ENCODE measurements at places on chromosomes 16 and 17. TPM values are rescaled to one million over a fixed set of nuclear protein-coding genes. Genes with fewer than 3 reads are reported as not detected.

DNA sequence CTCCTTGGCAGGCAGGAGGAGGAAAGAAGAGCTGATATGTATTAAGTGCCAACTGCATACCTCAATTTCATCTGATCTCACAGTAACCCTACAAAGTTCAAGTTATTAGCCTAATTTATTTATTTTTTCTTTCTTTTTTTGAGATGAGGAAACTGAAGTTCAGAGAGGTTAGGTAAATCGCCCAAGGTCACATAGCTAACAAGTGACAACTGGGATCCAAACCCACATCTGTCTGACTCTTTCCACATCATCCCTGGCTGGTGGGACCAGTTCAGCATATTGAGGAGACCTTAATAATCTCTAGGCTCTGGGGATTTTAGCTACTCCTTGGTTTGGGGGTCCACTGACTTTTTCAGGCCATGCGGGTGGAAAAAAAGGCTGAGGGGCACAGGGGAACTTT is 60.9 kb downstream of the CYB5B start:
- no peak for DNase-seq

DNA sequence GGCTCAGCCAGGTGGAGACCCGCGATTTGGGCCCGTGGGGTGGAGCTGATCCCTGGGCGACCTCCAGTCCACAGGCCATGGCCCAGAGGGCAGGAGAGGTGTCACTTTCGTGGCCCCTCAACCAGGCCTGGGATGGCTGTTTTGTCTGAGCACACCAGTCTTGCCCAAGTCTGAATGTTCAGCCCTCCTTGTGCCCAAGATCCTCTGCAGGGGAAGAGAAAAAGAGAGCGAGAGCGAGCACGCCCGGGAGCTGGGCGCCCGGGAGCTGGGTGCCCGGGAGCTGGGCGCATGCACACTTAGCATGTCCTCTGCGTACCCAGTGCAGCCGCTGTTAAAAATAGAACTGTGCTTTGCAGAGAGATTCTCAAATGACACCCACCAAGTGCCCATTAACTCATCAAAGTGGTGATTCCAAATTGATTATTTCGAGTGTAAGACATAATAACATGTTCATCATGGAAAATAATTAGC is 403.3 kb upstream of the TNRC6C start:
- DNase-seq, result no peak

- DNase-seq, result peak; percentile 25
Measured at GRCh38 chr16:57446531-57447185, 527 bp downstream of the CIAPIN1 start.

GRCh38 chr17:50072130-50072529 is 16.2 kb downstream of the ITGA3 start:
- DNase-seq, result no peak

- no peak for DNase-seq
Measured at GRCh38 chr17:38353086-38353604, 1.5 kb downstream of the SOCS7 start.

SF3B3 gene
- total RNA-seq, result 543 TPM
